ENCODE measurements at places on chromosomes 16 and 17. TPM values are rescaled to one million over a fixed set of nuclear protein-coding genes. Genes with fewer than 3 reads are reported as not detected.

The LRRC37A3 gene
- 34.7 TPM for total RNA-seq

The MEOX1 gene
- total RNA-seq = 1.8 TPM

The ZFPM1 gene
- total RNA-seq = 51.1 TPM

The OMG gene
- total RNA-seq = not detected

The PYY gene
- total RNA-seq = not detected

The SEC14L5 gene
- total RNA-seq = not detected

The KRTAP17-1 gene
- total RNA-seq = not detected
